GM23338 (cell line): ENCODE measurements at places on chromosomes 7 and 10. TPM values are rescaled to one million over a fixed set of nuclear protein-coding genes. Genes with fewer than 3 reads are reported as not detected.

EN2 gene
- polyA plus RNA-seq = not detected in 2 replicates

STOX1 gene
- 1.6 and 1.7 TPM in 2 replicates for polyA plus RNA-seq

BTBD16 gene
- not detected in 2 replicates for polyA plus RNA-seq

MSANTD7 gene
- 4.9 and 5.3 TPM in 2 replicates for polyA plus RNA-seq

ABCC2 gene
- polyA plus RNA-seq = 1.3 and 2.4 TPM in 2 replicates

FEZF1 gene
- 0.87 and 1.0 TPM in 2 replicates for polyA plus RNA-seq

PNLIPRP1 gene
- 0.21 TPM in 1 of 2 replicates, not detected in the other for polyA plus RNA-seq

GRCh38 chr10:61835069-61835945 is 66.2 kb upstream of the ARID5B start:
- no peak overlapping the region for H3K27ac ChIP-seq
- peak; percentile 75 for DNase-seq
- H3K4me3 ChIP-seq = no peak overlapping the region
- peaks cover 6% of the 10 kb centered on the region; the same call in 1 of the 2 replicates for H3K4me1 ChIP-seq

DNA sequence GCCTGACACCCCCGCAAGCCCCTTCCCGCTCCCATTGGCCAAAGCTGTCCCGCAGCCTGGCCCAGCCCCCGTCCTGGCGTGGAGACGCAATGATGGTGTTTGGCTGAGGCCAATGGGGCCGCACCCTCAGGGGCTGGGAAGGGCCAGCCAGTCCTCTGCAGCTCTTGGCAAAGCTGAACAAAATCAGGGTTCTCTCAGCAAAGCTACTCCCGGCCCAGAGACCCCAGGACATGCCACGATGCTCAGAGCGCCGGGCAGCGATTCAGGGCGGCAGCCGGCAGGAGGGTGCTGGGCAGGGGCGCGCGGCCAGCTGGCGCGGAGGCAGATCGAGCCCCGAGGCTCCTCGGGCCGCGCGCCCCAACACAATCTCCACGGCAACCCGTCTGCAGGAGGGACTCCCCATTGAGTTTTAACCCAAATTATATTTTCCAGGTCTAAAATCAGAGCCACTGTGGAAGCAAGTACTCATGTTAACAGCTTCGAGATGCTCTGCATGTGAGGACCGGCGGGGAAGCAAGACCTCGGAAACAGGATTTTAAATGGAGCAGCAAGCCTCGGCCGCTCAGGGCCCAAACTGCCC is 8.8 kb upstream of the CNPY1 start:
- DNase-seq = no peak
- H3K4me1 ChIP-seq = no peaks in the 10 kb centered on the region
- no peaks in the 10 kb centered on the region for H3K27me3 ChIP-seq
- no peak overlapping the region for H3K4me3 ChIP-seq

DNA sequence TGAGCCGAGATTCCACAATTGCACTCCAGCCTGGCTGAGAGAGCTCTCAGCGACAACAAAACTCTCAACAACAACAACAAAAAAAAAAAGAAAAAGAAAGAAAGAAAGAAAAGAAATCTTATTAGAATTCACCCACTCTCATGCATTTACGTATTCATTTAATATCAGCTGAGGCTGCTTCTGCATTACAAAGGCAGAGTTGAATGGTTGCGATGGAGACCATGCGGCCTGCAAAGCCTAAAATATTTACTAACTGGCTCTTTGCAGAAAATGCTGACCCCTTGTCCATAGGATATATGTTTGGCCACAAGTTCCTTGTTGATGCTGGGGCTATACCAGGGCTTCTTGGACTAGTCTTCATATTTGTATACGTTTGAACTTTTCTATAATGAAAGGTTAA is 109.4 kb downstream of the SPDYE5 start:
- no peaks in the 10 kb centered on the region for H3K36me3 ChIP-seq
- DNase-seq = peak; percentile 34
- no peak overlapping the region for H3K4me3 ChIP-seq
- peak overlapping the region; percentile 11 for H3K27ac ChIP-seq
- no peaks in the 10 kb centered on the region; the same call in 1 of the 2 replicates for H3K27me3 ChIP-seq

DNA sequence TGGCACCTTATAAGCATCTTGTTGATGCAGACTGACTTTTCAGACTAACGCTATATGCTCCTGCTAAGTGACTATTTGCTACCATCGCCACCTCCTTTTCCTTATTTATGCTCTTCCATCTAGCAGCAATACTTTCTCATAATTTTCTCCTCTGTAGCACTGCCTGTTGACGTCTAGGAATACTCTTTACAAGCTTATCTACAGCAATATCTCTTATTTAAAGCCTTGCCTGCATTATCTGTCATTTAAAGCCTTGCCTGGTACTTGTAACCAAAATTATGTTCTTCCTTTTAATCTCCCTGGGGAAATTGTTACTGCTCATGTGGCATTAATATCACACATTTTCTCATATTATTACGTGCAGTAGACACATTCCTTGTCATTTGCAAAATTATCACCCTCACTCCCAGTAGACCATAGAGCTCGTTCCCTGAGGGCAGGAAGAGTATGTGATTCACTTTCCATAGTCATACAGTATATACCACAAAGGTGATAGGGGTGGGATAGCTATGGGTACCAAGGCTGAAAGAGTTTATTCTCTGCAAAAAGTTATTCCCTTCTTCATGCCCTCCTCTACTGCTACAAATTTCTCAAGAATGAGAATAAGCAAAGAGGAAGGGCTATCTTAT is 359.7 kb upstream of the PCDH15 start:
- H3K4me1 ChIP-seq = peaks cover 18% of the 10 kb centered on the region
- no peak overlapping the region for H3K27ac ChIP-seq
- no peak for DNase-seq
- H3K4me3 ChIP-seq = 0 out of 2 replicates have a peak overlapping the region, but pooled peaks have one; percentile 13
- no peaks in the 10 kb centered on the region for H3K27me3 ChIP-seq

DNA sequence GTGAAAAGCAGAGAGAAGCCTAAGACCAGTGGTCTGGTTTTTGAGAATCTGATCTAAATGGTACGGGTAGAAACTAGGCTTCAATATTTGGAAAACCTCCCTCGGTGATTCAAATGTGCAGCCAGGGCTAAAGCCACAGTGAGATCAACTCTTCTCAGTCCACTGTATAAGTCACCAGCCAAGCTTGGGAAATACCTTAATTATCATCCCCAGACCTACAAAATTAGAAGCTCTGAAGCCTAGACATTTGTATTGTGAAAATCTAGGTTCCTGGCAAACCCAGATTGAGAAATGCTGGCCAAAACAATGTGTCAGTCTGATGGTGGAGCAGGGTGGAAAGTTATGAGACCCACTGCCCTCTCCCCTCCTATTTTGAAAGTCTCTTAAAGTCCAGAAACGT is 131.7 kb downstream of the DGKI start:
- H3K27me3 ChIP-seq = no peaks in the 10 kb centered on the region
- H3K27ac ChIP-seq = no peak overlapping the region
- DNase-seq = no peak
- H3K36me3 ChIP-seq = no peaks in the 10 kb centered on the region

- H3K4me3 ChIP-seq = no peak overlapping the region
- no peaks in the 10 kb centered on the region for H3K27me3 ChIP-seq
- H3K4me1 ChIP-seq = peaks cover 53% of the 10 kb centered on the region
- H3K36me3 ChIP-seq = no peaks in the 10 kb centered on the region
Measured at GRCh38 chr7:14836571-14837189, 65.9 kb downstream of the DGKB start.

- H3K27me3 ChIP-seq = peaks cover 35% of the 10 kb centered on the region
- peaks cover 5% of the 10 kb centered on the region; the same call in 1 of the 2 replicates for H3K4me1 ChIP-seq
- H3K4me3 ChIP-seq = no peak overlapping the region
- no peaks in the 10 kb centered on the region for H3K36me3 ChIP-seq
- H3K27ac ChIP-seq = no peak overlapping the region
Measured at GRCh38 chr7:108459922-108460551, 3.8 kb upstream of the NRCAM start.

- no peak overlapping the region for H3K4me3 ChIP-seq
- peaks cover 13% of the 10 kb centered on the region; the same call in 1 of the 2 replicates for H3K4me1 ChIP-seq
- H3K27ac ChIP-seq = no peak overlapping the region
- H3K36me3 ChIP-seq = 0 out of 2 replicates have a peak, but pooled peaks cover 8% of the 10 kb centered on the region
Measured at GRCh38 chr7:98297626-98298286, 16.3 kb downstream of the BRI3 start.

DNA sequence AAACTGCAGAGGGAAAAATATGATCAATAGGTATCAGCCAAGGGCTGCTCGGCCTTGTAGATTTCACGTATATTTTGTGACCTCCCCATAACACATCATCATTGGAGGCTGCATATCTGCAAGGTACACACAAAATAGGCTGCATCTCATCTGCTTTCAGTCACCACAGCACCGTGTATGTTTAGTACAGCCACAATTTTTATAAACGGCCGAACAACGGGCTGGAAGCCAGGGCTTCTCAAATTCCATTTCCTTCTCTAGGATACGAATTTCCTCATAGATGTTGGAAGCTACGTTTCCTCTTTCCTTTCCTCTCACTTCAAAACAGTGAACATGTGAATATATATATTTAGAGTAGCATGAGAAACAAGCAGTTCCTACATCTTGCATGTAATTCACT is 20.2 kb upstream of the FOXK1 start:
- H3K36me3 ChIP-seq = no peaks in the 10 kb centered on the region
- H3K27ac ChIP-seq = no peak overlapping the region
- no peaks in the 10 kb centered on the region for H3K4me1 ChIP-seq
- no peaks in the 10 kb centered on the region; the same call in 1 of the 2 replicates for H3K27me3 ChIP-seq
- no peak for DNase-seq

GRCh38 chr10:84606428-84606827 is 278.0 kb downstream of the CCSER2 start:
- no peaks in the 10 kb centered on the region for H3K36me3 ChIP-seq
- no peak overlapping the region for H3K27ac ChIP-seq
- H3K4me3 ChIP-seq = no peak overlapping the region

DNA sequence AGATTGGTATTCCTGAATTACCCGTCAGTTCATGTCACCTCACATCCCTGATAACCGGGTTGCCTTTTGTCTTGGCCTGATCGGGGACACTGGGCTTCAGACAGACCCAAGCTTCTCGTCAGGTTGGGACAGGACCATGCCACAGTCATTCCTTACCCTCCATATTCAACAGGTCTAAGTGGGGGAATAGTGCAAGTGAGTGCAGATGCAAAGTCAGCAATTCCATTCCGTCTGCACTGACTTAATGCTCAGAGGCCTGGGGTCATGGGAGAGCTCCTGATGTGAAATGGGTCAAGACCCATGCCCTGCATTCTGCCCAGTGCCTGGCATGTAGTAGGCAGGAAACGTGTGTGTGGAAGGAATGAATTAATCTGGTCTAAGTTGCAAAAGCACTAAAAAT is 95.4 kb upstream of the PITRM1 start:
- no peak for DNase-seq
- peaks cover 34% of the 10 kb centered on the region for H3K4me1 ChIP-seq
- no peak overlapping the region for H3K4me3 ChIP-seq
- H3K27me3 ChIP-seq = no peaks in the 10 kb centered on the region
- H3K36me3 ChIP-seq = no peaks in the 10 kb centered on the region
